Activated B cell treated with CpG ODN at 0.5 μM for 24 hours (primary cell): ENCODE measurements at places on chromosomes 12 and 14. TPM values are rescaled to one million over a fixed set of nuclear protein-coding genes. Genes with fewer than 3 reads are reported as not detected.

LGMN gene
- total RNA-seq, result 10.3 and 11.8 TPM in 2 replicates

RIN3 gene
- 61.3 and 62.6 TPM in 2 replicates for total RNA-seq

TMEM106C gene
- total RNA-seq, result 24.5 and 31.3 TPM in 2 replicates

KRT82 gene
- total RNA-seq, result not detected in 2 replicates

IL22 gene
- not detected in 2 replicates for total RNA-seq

GOLT1B gene
- total RNA-seq, result 23.6 and 25.9 TPM in 2 replicates

IL26 gene
- total RNA-seq, result not detected in 2 replicates

GRCh38 chr14:70735043-70735442 lies 74.3 kb downstream of the MAP3K9 start:
- DNase-seq, result no peak

DNA sequence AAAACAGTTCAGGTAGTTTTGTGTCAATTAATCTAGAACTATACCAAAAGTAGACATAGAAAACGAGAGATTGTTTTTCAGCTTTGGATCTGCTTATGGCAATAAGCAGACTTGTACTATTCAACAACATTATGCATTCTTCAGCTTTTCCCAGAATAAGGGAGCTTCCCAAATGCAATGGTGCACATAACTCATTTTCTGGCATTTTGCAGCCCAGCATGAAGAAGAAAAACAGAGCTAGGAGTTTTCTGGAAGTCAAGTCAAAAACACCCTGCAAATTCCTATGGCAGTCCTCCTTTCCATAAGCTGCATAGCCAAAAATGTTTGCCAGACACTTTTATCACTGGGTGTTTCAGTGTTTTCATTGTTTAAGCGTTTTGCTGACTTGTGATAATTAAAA lies 314.7 kb downstream of the NAV3 start:
- no peak for DNase-seq

DNA sequence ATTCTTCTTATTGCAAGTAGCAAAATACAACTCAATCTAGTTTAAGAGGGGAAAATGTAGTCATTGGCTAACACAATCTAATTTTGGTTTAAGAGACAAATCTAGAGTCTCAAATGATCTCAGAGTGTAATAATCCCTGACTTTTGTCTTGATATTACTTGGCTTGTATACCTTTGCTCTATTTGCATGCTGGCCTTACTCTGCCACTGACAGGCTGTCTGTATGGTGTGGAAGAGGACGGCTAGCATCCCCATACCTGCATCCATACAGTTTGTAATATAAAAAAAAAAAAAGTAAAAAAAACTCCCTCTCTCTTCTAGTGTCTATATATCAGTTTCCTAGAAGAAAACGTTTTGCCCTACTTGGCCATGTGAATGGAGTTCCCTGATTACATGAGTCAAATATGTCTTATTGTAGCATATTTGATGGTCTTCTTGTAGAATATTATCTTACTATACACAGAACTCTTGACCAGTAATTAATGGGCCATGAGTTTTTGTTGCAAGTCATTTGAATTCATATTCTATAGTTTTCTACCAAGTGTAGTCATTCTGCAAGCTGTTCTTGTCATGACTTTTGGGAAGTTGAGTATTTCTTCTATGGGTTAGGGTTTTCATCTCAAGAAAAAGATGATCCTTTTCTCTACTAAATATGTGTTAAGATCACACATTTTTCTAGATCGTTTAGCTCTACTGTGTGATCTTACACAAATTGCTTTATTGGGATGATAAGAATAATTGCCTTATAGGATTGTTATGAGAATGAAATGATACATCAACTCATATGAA lies 8.2 kb downstream of the HIF1A start:
- no peak for DNase-seq

DNA sequence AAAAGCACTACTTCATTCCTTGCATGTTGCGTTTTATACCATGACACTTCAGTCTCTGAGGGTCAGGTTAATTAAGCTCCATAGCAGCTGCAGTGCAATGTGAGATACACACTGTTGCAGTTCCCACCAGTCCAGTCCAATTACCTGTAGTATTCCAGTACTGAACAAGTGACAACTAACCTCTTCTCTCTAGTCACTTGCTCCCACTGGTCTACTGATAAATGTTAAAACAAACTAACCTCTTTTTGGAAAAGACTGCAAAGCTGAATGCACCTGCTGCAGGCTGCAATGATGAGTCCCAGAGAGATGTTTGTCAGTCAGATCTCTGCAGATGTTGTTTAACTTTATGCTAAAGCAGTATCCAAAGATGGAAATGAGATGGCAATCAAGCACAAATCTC lies 7.9 kb downstream of the NOVA1 start:
- DNase-seq, result no peak

- no peak for DNase-seq
Measured at GRCh38 chr12:126369487-126370463, 1304.5 kb downstream of the AACS start.

GRCh38 chr12:124327362-124328043 lies 32.6 kb downstream of the RFLNA start:
- DNase-seq, result no peak

- DNase-seq, result no peak
Measured at GRCh38 chr12:104357421-104357952, 53.9 kb downstream of the EID3 start.

GRCh38 chr12:32502693-32503502 lies 103.5 kb downstream of the FGD4 start:
- no peak for DNase-seq

DNA sequence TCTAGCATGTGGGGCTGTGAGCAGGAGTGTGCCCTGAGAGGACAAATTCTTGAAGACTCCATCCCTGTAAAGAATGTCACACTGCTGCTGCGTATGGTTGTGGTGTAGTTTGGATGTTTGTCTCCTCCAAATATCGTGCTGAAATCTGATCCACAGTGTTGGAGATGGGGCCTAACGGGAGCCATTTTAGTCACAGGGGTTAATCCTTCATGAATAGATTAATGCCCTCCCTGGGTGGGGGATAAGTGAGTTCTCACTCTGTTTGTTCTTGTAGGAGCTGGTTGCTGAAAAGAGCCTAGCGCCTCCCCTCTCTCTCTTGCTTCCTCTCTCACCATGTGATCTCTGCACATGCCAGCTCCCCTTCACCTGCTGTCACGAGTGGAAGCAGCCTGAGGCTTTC lies 94.5 kb upstream of the VASH1 start:
- no peak for DNase-seq

GRCh38 chr12:63068857-63069442 lies 82.1 kb downstream of the AVPR1A start:
- no peak for DNase-seq
